Brain (organoid and tissue), 16 donors: ENCODE measurements at places on chromosomes 1 and 21. TPM values are rescaled to one million over a fixed set of nuclear protein-coding genes. Genes with fewer than 3 reads are reported as not detected.

ASB17 gene
- not detected for polyA plus RNA-seq

OR10Z1 gene
- polyA plus RNA-seq = not detected

NHLH1 gene
- 1.0 TPM for polyA plus RNA-seq

GRCh38 chr1:197572169-197572568, 203.1 kb downstream of the DENND1B start:
- DNase-seq = no peak

DNA sequence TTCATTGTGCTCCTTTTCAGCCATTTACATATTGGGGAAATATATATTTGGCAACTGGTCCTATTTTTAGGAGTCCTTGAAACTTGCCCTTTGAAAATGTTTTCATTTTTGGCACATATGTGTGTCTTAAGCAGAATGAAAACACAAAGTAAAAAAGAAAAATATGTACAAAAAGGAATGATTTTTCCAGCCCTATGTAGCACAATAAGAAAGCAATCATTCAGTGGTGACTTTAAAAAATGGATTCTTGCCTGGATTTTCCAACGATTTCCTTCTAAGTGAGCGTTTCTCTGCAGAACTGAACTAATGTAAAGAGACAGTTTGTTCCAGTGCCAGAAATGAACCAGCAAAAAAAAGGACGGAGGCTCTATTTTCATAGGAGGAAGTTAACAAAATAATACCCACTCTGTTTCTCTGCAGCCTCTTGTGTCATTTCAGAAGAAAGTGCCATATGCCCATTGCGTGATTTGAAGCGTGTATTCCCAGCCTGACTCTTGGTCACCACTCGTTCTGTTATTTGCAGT, 340.1 kb downstream of the SETD4 start:
- peak; percentile 57 for DNase-seq

DNA sequence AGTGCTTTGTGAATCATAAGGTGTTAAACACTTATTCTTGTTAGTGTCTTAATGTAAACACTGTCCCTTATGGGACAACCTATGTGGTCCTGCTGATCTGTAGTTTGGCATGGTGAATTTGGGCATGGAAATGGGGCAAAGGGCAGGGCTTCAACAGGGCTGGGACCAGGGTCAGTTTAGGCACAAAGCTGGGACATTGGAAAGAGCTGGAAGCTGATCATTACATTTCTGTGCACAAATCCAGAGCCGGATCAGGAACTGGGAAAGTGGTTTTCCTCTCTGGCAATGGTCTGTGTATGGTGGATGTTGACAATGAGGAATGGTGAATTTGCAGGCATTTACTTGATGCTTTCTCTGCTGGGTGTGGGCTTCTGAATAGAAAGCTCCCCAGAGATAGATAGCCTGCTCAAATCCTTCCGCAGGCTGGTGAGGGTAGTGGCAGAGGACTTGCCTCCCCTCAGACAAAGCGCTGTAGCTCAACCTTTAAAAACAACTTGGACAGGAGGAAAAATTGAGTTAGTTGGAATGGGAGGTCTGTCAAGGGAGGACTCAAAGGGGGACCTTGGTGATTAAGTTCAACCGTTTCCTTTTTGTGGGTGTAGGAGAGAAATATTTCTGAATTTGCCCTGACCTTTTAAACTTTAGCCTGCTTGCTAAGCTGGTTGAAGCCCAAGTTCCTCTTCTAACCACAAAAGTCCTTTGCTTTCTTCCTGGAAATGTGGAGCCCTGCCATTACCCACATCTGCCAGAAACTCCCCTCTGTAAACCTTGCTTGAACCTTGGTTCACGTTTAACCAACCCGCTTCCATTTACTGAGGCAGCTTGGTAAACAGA, 35.3 kb downstream of the HLX start:
- no peak for DNase-seq

TFAP2E gene
- 0.32 TPM for polyA plus RNA-seq

- no peak for DNase-seq
Observed at GRCh38 chr1:85358702-85359438, 82.4 kb upstream of the BCL10 start.

ANKRD35 gene
- polyA plus RNA-seq = 32.8 TPM

GRCh38 chr1:193103759-193104501, 1.3 kb downstream of the GLRX2 start:
- no peak for DNase-seq

GRCh38 chr1:98478121-98478520, 183.4 kb upstream of the SNX7 start:
- peak; percentile 96 for DNase-seq

GRCh38 chr21:36186506-36187399, 30.1 kb downstream of the DOP1B start:
- no peak for DNase-seq

WNT3A gene
- not detected for polyA plus RNA-seq

ACTL8 gene
- polyA plus RNA-seq = not detected

OR14K1 gene
- polyA plus RNA-seq = not detected

DNA sequence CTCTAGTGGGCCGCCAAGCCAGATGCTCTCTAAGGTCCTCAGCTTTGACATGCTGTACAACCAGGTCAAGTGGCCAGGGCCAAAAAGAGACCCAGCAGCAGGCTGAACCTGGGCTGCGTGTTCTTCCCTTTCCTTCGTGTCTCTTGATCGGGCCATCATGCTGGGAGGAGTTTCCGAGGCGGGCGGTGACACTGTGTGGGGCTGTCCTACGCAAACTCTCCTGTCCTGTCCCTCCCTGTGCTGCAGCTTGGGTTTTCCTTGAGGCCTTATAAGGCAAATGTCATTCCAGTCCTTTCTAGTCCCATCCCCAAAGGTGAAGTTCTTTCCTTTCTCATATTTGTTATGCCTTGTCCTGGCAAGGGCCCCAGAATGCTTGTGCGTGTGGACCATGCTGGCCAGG, 56.7 kb downstream of the ARHGEF10L start:
- no peak for DNase-seq

CD164L2 gene
- 2.2 TPM for polyA plus RNA-seq

HCN3 gene
- 22.3 TPM for polyA plus RNA-seq

GRCh38 chr21:41403966-41404365, 22.1 kb upstream of the MX1 start:
- DNase-seq = no peak

LENEP gene
- not detected for polyA plus RNA-seq

DNA sequence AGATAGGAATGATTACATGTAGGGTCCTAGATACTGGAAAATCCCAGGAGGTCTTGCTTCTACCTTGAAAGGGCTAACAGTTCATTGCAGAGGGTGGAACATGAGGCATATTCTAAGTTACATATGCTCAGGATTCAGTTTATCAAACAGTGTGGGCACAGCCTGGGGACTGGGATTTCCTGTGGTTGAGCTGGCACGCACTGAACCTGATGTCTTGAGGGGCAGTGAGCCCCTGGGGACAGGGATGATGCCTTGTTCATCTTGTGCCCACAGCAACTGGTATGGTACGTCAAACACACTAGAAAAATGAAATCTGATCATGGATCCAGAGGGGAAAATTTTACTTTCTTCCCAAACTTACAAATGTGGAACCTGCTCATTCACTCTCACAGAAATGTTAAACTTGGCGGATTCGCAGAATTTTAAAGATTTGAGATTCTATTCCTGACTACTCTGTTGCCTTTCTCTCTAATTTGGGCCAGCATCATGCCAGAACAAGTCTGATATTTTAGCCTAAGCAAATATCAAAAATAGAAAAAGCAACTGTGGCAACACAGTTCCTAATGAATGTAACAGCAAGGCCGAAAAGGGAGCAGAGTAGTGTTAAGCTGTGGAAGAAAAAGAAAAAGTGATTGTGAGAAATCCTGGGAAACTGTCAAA, 68.2 kb upstream of the COL24A1 start:
- peak; percentile 89 for DNase-seq

- peak; percentile 88 for DNase-seq
Observed at GRCh38 chr21:33229784-33230544, at the start of gene IFNAR2. Gene IFNAR2, plus strand, starts transcription at chr21:33229938. Its CDS starts 11,985 bp downstream, at chr21:33241923.

- DNase-seq = no peak
Observed at GRCh38 chr1:21608798-21609197, 60.4 kb downstream of the RAP1GAP start.

TMPRSS15 gene
- polyA plus RNA-seq = not detected

- no peak for DNase-seq
Observed at GRCh38 chr1:226786550-226786949, 47.5 kb upstream of the ITPKB start.

DNA sequence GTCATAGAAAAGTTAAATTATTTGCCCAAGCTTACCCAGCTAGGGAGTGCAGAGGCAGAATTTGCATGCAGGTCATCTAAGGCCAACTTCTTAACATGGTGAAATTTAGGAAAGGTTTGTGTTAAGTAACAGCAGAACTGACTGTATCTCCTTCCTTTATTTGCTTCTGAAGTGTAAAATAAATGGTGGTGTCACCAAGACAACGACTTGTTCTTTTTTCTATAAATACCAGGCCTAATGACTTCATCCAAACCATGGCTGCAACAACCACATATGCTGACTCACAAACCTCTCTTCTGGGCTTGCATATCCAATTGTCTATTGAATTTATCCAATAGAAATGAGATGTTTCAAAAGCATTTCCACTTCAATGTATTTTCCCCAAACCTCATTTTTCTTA, 19.1 kb downstream of the COL24A1 start:
- DNase-seq = no peak

DNA sequence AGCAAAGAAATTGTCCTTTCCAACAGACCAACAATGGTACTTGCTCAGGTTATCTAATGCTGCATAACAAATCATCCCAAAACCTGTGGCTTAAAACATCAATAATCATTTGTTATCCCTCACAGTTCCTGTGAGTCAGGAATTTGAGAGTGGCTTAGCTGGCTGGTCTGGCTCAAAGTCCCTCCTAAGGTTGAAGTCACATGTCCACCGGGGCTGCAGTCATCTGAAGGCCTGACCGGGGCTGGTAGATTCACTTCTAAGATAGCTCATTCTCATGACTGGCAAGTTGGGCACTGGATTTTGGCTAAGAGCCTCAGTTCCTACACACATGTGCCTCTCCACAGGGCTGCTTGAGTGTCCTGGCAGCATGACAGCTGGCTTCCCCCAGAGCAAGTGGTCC, 16.9 kb downstream of the ERI3 start:
- DNase-seq = no peak
